ENCODE measurements at places on chromosomes 12 and 14.
A peak's percentile ranks its signal among the peaks of the same experiment; 100 is the strongest.

GRCh38 chr12:24955389-24955788, 6.5 kb upstream of the BCAT1 start:
- no peak for DNase-seq

- DNase-seq: no peak
Measured at GRCh38 chr14:73789989-73790581, 61.5 kb upstream of the PTGR2 start.

DNA sequence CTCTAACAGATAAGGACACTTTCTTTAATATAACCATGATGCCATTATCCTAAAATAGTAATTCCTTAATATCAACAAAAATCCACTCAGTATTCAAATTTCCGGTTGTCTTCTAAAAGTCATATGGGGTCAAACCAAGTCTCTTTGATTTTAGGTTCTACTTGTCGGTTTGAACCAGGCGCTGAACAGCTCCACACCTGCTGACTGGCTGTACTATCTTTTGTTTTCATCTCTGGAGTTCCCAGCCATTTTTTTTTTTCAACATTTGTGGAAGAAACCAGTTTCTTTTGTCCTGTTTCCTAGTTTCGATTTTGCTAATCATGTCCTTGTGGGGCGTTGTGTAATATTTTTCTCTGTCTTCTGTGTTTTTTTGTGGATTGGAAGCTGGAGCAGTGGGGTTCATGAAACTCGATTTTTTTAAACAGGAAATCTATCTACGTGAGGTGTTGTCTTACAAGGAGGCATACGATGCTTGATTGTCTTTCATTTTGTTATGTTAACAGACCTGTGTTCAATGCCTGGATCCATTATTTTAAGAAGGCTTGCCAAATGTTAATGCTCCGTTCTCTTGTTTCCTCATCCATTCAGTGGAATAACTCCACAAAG, 50.2 kb downstream of the FZD10 start:
- DNase-seq: no peak

DNA sequence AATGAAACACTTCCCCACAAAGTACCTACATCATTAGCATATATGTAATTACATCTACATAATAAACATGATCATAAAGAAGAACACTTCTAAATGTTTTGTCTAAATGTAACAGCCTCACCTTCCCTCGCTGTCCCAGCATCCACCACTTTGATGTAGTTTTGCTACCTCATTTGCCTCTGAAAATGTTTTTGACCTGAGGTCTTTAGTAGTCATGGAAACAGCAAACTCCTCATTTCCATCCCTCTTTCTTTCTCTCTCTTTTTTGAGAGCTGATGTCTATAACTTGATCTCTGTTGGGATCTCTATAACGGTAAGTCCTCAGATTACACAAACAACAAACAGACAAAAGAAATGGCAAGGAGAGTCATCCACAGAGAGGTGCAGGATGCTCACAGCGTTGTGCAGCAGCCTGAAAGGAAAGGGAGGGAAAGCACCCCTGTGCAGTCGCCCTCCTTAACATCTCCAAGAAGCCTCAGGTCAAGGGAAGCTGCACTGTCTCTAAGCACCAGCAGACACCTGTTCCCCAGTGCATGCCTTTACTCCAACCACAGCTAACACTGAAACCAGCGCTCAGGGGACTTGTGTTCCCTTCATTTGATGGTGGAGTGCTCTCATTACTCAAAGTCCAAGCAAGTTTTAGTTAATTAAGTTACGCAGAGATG, 268.7 kb downstream of the TMEM132D start:
- DNase-seq: no peak

- DNase-seq: no peak
Measured at GRCh38 chr14:53814392-53814791, 142.2 kb downstream of the BMP4 start.

DNA sequence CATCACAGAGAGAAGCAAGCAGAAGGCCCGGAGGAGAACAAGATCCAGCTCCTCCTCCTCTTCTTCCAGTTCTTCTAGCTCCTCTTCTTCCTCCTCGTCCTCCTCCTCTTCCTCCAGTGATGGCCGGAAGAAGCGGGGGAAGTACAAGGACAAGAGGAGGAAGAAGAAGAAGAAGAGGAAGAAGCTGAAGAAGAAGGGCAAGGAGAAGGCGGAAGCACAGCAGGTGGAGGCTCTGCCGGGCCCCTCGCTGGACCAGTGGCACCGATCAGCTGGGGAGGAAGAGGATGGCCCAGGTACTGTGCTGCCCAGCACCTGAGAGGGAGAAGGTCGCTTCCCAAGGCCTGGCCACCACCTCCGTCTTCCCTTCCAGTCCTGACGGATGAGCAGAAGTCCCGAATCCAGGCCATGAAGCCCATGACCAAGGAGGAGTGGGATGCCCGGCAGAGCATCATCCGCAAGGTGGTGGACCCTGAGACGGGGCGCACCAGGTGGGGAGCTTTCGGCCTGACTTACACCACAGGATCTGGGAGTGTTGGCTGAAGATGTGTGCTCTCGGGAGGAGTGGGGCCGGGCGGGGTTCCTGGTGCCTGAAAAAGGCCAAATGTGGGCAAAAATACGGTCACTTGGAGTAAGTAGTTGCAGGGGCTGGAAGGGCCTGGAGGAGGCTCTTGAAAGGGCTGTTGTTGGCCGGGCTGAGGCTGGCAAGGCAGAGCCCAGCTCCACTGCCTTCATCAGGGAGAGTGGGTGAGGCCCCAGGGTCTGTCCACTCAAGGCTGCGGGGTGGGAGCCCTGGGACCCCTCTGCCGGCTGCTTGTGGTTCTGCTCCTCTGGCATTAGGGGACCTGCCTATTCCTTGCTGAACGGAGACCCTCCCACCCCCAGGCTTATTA, 1.4 kb downstream of the ARL6IP4 start:
- no peak for DNase-seq

DNA sequence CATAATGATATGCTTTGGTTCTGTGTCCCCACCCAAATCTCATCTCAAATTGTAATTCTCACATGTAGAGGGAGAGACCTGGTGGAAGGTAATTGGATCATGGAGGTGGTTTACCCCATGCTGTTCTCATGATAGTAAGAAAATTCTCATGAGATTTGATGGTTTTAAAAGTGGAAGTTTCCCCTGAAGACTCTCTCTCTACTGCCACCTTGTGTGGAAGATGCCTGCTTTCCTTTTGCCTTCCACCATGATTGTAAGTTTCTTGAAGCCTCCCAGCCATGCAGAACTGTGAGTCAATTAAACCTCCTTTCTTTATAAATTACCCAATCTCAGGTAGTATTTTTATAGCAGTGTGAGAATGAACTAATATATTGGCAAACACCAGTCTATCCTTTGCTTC, 260.4 kb upstream of the PPFIA2 start:
- no peak for DNase-seq

DNA sequence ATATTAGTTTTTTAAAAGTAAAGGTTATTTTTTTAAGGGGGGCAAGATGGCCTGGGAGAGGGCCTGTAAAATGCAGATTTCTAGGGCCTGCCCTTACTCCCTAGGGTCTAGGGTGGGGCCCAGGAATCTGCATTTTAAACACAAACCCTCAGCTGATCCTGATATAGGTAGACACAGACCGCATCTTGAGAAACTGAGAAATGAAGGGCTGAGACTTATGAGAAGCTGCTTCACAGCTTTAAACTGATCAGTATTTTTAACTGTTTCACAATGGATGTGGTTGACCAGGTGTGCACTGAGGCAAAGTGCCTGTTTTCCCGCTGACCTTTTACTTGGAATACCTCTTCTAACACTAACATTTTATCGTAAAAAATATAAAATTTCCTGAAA, 84.0 kb downstream of the CCDC88C start:
- no peak for DNase-seq

DNA sequence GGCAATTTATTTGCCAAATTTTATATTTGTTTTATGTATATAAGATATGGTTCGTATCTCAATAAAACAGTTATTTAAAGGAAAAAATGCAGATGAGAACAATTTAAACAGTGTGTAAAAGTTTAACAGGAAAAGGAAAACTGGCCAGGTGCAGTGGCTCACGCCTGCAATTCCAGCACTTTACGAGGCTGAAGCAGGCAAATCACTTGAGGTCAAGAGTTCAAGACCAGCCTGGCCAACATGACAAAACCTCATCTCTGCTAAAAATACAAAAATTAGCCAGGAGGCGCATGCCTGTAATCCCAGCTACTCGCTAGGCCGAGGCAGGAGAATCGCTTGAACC, 22.3 kb downstream of the G2E3 start:
- DNase-seq: no peak

DNA sequence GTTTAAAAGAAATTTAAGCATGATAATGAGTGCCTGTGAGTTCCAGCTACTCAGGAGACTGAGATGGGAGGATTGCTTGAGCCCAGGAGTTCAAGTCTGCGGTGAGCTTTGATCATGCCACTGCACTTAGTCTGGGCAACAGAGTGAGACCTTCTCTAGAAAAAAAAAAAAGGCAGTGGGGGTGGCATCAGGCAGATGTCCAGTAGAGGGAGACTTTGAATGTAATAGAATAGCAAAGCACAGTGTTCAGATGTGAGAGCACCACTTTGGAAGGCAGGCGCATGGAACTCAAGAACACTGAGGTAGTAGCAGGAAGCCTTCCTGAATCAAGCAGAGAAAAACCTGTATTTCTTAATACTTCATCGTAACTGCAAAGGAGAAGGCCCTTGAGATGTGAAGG, 394.5 kb upstream of the GARIN6 start:
- DNase-seq: no peak

- no peak for DNase-seq
Measured at GRCh38 chr12:26808766-26809476, 24.1 kb downstream of the ITPR2 start.

- DNase-seq: no peak
Measured at GRCh38 chr12:92602476-92602875, 100.3 kb upstream of the PLEKHG7 start.

DNA sequence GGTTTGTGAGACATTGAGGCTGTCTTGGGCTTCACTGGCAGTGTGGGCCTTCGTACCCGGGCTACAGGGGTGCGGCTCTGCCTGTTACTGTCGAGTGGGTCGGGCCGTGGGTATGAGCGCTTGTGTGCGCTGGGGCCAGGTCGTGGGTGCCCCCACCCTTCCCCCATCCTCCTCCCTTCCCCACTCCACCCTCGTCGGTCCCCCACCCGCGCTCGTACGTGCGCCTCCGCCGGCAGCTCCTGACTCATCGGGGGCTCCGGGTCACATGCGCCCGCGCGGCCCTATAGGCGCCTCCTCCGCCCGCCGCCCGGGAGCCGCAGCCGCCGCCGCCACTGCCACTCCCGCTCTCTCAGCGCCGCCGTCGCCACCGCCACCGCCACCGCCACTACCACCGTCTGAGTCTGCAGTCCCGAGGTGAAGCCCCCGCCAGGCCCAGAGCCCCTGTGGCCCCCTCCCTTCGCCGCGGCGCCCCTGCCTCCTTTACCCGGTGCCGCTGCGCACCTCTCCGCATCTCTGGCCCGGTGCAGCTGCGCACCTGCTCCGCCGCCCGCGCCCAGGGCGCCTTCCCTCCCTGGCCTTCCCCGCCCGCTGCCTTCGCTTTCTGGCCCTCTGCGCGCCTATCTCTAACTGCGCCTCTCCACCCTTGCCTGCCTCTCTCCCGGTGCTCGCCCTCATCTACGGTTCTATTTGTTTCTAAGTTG, at the start of gene ENO2:
ENO2 (plus strand) TSS at position 335 of the 701 bp plus-strand sequence. CDS start 1,253 bp downstream, outside the sequence.
- DNase-seq: peak; percentile 67

GRCh38 chr12:113137861-113138783, 2.6 kb upstream of the RASAL1 start:
- DNase-seq: no peak

- no peak for DNase-seq
Measured at GRCh38 chr14:56199982-56200577, 81.9 kb downstream of the PELI2 start.

GRCh38 chr14:59225281-59225680, 36.8 kb downstream of the DAAM1 start:
- no peak for DNase-seq

DNA sequence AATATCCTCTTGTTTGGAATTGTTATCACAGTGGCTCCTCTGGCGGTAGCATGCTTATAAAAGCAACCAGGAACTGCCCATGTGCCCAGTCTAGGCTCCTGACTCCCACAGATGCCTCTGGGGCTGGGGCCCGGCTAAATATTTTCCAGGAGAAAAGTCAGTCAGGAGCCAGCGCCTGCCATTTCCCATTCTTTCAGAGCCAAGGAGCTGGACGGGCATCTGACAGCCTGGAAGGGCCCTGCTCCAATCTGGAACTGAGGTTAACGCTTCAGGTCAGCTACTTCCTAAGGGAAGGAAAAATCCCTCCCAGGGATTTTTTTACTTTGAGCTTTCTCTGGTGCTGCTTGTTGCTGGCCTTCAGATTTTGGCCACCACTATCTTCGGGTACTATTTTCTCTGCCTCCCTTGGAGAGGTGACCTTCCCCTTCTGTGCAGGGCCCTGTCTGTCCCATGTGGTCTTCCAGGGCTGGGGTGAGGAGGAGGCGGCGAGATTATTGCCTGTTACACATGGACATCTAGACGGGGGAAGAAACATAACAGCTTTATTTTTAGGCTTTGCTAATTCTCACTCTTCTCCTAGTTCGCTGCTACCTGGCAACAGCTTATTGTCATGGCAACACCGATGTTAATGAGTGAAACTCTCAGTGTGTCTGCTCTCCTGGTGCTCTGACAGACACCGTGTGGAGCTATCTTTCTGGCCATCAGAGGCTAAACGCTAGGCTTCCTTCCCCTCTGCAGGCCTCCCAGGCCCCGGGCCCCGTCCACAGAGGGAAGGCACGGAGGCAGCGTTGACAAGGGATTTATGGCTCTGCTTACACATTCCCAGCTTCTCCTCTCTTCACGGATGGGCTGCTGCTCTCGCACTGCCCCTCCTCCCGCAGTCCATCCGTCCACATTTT, 160.4 kb downstream of the CACNA1C start:
- no peak for DNase-seq

GRCh38 chr12:107992870-107993451, 136.1 kb upstream of the WSCD2 start:
- DNase-seq: peak; percentile 46

DNA sequence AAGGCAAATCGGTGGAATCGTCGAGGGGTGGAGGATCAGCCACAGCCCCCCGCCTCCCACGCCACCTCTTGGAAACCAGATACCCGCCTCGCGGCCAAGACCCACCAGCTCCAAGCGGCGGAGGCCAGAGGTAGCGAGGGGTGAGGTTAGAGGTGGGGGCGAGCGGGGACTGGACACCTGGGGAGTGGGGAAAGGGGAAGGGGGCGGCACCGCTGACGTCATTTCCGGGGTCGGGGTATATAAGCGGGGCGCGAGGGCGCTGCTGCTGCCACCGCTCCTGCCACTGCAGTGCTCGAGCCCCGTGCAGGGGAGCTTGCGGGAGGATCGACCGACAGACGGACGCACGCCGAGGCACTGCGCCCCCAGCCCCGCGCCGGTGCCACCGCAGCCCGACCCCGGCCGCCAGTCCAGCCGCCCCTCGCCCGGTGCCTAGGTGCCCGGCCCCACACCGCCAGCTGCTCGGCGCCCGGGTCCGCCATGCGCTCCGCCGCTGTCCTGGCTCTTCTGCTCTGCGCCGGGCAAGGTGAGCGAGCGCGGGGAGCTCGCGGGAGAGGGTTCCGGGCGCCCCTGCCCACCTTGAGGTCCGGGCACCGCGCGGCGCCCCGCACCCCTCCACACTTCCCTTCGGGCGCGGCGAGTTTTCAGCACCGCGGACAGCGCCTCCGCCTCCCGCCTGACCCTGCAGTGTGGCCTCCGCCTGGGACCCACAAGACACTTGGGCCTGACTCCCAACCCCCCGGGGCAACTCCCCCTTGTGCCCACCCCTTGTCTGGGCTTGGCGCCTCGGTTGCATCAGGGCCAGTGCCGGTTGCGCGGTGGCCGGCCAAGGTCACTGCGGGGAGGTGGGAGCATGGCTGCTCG, at the start of gene CHGA:
CHGA (plus strand) TSS at position 268 of the 861 bp plus-strand sequence; CDS start at position 478, 210 bp downstream.
- DNase-seq: peak; percentile 85

Measured in NCI-H446 (cell line).